ENCODE measurements at places on chromosomes 11 and 22.

- DNase-seq: no peak
Measured at GRCh38 chr22:33110562-33111163, 52.5 kb upstream of the SYN3 start.

GRCh38 chr11:43866520-43866919 lies 14.1 kb upstream of the ALKBH3 start:
- no peak for DNase-seq

- peak; percentile 96 for DNase-seq
Measured at GRCh38 chr11:73154178-73154577, 12.1 kb upstream of the FCHSD2 start.

- DNase-seq: no peak
Measured at GRCh38 chr11:96203567-96204365, 139.2 kb downstream of the MAML2 start.

- no peak for DNase-seq
Measured at GRCh38 chr11:113477321-113477720, 2.1 kb upstream of the DRD2 start.

DNA sequence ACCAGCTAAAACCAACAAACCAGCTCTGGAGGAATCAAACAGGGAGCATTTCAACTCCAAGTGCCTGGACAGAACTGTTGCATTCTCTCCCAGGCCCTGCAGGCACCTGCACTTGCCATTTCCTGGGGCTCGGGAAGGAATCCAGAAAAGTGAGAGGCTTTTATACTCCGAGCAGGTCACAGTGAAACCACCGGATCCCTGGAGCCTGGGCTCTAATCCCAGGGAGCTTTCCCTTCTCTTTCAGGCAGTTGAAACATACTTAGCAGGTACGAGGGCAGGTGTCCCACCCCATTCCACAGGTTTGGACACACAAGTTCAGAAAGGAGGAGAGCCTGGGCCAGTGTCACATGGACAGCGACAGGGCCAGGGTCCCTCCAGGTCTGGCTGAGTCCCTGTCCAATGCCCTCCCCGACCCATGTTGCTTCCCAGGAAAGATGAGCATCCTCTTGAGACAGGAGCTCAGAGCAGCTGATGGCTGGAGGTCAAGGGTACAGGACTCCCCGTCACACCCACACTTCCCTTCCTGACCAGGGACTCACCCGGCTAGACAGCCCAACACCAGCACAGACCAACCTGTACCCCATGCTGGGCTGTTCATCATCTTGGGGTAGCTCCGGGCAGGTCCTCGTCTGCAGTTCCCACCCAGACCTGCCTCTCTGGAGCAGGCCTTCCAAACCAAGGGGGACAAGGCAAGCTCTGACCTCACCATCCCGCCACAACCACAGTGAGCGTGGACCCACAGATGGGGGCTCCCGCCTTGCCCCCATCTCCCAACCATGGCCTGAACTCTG lies 49.9 kb upstream of the CD5 start:
- DNase-seq: no peak

GRCh38 chr11:43360361-43361032 lies 1.8 kb downstream of the TTC17 start:
- no peak for DNase-seq

DNA sequence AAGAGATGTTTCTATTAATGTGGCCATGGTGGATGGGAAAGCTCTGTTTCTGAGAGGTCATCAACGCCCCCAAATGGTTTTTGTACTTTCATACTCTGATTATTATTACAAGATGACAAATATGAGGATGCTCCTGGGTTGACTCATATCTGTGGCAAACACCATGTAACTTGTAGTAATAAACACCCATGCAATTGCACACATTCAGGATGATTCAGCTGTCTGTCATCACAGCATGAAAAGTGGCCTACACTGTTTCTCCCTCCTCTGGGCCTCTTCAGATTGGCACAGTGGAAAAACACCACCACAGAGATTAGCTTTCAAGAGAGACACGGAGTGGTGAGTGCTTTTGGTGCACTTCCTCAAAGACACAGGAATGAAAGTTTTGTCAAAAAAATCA lies 85.4 kb downstream of the MTNR1B start:
- DNase-seq: no peak

- no peak for DNase-seq
Measured at GRCh38 chr11:2890466-2891294, 5.1 kb upstream of the CDKN1C start.

- DNase-seq: no peak
Measured at GRCh38 chr11:27394781-27395228, 31.8 kb upstream of the CCDC34 start.

DNA sequence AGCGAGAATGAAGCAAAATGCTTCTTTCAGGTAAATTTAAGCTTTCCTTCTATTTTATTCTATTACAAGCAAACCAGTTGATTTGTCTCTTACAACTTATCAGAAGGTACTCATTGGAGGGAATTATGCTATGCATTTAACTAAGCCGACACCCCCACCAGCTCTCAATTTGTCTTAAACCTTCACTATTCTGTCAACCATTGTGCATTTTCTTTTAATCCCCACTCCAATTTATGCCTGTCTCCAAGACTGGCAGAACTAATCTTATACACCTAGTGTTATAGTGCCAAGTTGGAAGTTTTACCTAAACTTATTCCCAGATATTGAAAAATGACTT lies 12.5 kb downstream of the TAF1D start:
- no peak for DNase-seq

GRCh38 chr22:43944670-43945430 lies 10.4 kb upstream of the SAMM50 start:
- no peak for DNase-seq

DNA sequence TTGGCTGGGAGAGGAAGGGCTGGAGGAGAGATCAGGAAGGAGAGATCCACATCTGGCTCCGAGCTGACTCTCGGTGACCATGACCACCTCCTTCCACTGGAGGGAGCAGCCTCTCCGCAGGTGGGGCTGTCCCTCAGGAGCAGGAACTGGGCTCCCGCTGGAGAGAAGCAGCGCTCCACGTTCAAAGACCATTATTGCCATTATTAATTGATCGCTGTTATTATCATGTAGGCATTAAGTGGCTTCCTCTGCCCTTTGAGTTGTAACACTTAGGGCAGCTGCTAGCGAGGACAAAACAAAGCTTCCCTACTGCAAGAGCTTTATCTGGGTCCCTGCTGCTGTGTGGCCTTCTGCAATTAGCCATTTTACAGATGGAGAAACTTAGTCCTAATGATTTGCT lies 251.9 kb downstream of the ST3GAL4 start:
- DNase-seq: peak; percentile 2

Measured in Jurkat, Clone E6-1 (cell line).